ENCODE measurements at places on chromosomes 16 and 17.
A peak's percentile ranks its signal among the peaks of the same experiment; 100 is the strongest.

DNA sequence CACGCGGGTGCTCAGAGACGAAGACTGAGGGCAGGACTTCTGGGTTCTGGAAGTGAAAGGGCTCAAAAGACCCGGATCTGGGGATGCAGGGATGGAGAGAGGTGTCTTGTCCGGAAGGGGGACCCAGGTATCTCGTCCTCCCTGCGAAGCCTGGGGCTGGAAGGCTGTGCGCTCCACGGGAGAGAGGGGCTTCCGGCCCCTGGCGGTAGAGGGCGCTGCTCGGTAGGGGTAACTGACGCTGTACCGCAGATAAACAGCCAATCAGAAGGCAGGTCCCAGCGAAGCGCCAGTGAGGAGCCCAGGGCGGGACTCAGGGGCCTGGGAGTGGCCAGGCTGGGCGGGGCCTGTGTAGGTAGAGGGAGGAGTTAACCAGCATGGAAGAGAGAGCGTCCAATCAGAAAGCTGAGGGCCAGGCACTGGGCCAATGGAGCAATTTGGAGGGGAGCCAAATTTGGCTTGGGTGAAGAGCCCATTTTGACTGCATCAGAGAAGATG, 804 bp downstream of the TGFB1I1 start:
- DNase-seq, result peak; percentile 38

DNA sequence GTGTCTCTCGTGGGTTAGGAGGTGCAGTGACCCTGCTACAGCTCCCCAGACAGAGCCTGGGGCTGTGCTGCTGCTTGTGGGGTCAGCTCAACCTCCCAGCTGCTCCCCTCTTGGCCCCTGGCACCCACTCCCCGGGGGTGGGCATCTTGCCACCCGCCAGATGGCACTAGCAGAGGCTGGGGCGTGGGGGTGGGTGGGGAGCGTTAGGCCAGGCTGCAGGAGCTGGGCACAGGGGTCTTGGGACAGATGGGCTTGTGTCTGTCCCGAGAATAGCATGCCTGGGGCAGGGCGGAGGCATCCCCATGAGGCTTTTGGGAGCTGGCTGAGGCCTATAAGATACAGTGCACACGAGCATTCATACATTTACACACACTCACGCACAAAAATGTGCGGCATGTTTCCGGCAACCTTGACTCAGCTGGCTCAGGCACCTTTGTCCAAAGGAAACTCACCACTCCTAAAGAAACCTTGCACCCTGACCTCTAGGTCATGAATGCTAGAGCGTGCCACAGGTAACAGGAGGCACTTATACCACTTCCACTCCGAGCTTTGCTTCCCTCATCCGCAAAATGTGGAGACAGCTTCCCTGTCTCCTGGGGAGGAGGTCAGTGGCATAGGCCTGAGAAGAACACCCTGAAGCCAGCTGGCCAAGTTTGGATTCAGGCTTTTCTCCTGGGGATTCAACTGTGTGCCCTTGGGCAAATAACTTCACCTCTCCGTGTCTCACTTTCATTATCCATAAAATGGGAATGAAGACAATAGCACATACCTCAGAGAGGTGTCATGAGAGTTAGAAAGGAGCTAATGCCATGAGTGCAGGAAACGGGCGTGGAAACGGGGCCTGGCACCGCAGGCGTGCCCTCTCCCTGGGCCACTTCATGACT, 78.9 kb upstream of the LHX1 start:
- DNase-seq, result no peak

- DNase-seq, result no peak
Observed at GRCh38 chr17:16662936-16663335, 9.3 kb upstream of the ZNF624 start.

DNA sequence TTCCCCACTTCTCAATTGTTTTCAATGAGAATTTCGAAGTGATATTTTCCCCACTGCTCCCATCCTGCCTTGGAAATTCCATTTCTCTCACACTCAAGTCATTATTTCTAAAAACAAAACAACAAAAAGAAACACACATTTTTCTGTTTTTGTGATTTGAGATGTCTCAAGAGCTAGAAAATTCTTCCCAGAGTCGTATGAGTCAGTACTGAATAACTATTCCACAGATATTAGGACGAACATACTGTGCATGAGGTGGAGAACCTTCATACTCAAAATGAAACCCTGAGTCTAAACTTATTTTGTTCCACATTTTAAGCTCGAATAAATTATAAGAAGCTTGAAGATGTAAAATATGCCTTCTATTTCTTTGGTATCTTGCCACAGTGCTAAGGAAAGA, 204.6 kb downstream of the SLC39A11 start:
- no peak for DNase-seq
